ENCODE measurements at places on chromosomes 12 and 14. TPM values are rescaled to one million over a fixed set of nuclear protein-coding genes. Genes with fewer than 3 reads are reported as not detected.

Gene NYNRIN
- total RNA-seq, result 17.7 TPM

- DNase-seq, result no peak
These were observed 59.2 kb downstream of the IFT81 start for GRCh38 chr12:110183386-110183785.

DNA sequence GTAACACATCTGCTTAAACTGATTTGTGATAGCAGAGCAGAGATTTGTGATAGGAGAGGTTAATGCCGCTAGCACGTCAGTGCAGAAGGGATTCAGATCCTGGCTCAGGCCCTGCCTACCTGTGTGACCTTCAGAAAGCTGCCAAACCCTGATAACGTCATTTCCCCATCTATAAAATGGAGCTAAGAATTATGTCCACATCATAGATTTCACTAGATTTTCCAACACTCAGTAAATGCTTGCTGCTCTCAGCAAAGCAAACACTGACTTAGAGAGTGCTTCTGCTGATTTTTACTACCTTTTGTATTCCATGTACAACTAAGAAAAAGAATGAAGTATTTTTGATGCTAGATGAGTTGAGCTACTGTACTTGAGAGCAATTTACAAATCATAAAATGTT is 261.4 kb downstream of the ITPR2 start:
- no peak for DNase-seq

Gene KIF26A
- total RNA-seq, result 5.3 TPM

Gene PZP
- not detected for total RNA-seq

GRCh38 chr12:78680596-78680995 is 184.0 kb upstream of the SYT1 start:
- no peak for DNase-seq

- DNase-seq, result no peak
These were observed 141.5 kb downstream of the CEP83 start for GRCh38 chr12:94318181-94318580.

Gene KCNA1
- total RNA-seq, result 1.1 TPM

GRCh38 chr12:8549381-8549780 is 8.7 kb upstream of the CLEC4E start:
- DNase-seq, result no peak

Gene CIDEB
- 23.0 TPM for total RNA-seq

Gene DPY19L2
- total RNA-seq, result 0.95 TPM

DNA sequence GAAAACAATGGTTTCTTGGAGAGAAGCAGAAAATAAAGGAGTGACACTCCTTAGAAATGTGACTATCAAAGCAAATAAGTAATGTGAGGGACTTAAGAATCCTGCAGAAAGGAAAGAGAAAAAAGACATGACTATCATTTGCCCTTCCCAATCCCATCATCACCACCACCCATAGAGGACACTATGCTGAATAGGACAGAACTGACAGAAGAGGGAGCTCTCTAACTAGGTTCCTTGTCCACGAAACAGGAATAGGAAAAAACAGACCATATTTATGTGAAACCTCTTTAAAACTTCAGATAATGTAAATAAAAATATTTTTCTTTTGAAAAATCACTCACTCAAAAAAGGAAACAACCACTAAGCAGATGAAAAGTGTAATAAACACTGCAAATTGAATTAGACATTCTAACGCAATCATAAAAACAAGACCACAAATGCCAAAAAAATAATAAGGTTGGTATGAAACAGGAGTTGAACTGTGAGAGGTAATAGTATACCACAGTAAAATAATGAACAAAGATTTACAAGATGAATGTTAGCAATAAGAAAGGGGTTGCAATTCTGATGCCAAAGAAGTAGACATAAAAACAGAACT is 24.1 kb downstream of the KLRD1 start:
- DNase-seq, result no peak

DNA sequence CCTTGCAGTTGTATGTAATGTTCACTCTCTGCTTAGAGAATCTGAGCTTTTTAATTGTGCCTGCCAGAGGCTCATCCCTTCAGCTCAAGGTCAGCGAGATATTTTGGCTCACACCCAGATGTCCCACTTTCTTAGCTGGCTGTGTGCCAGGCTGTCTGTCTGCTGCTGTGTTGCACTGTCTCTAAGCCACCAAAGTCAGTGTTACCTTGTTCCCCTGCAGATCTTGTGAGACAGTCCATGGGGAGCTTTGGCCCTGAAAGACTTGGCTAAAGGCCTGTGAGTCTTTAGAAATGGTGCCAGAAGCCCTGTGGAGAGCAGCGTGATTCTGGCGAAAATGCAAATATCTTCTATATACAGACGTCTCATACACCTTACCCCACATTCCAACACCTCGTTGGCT is 293.7 kb downstream of the TTC6 start:
- DNase-seq, result no peak

DNA sequence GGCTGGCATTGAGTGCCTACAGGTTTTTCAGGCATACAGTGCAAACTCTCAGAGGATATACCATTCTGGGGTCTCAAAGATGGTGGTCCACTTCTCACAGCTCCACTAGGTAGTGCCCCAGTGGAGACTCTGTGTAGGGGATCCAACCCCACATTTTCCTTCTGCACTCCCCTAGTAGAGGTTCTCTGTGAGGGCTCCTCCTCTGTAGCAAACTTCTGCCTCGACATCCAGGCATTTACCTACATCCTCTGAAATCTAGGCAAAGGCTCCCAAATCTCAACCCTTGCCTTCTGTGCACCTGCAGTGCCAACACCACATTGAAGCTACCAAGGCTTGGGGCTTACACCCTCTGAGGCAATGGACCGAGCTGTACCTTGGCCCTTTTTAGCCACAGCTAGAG is 179.2 kb downstream of the CCDC91 start:
- no peak for DNase-seq

GRCh38 chr12:1418144-1418543 is 176.2 kb downstream of the FBXL14 start:
- no peak for DNase-seq

Gene SIX6
- not detected for total RNA-seq

DNA sequence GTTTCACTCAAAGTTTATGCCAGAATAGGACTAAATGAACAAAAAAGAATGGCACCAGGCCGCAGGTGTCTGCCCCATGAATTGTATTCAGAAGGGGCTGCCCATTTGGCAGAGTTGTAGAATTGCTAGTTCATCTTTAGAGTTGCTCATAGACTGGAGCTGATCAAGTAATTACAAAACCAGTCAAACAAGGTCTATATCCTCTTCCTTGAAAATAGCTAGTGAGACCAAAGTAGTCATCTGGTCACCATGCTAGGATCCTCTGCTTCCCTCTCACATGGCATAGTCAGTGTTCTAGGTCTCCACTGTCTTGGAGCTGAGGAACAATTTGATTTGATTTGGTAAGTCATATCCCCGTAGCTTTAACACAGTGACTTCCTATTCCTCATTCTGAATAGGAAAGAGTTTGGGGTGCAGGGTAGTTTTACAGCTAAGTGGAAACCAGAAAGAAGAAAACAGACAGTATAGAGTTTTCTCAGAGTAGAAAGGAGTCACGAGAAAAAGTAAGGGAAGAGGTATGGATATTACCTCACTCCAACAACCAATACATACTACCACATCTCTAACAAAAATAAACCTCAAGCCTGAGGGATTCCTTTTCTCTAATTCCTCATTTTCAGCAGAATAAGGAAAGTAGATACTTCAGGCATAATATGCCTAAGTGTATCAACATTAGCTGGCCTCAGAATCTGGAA is 252.1 kb downstream of the PAWR start:
- no peak for DNase-seq

Gene CCDC184
- total RNA-seq, result 0.13 TPM

Gene CCDC175
- not detected for total RNA-seq

GRCh38 chr12:128932521-128932920 is 79.2 kb downstream of the GLT1D1 start:
- DNase-seq, result no peak

All from lower leg skin (tissue), 4 donors.